ENCODE measurements at places on chromosomes 12 and 14. TPM values are rescaled to one million over a fixed set of nuclear protein-coding genes. Genes with fewer than 3 reads are reported as not detected.

DNA sequence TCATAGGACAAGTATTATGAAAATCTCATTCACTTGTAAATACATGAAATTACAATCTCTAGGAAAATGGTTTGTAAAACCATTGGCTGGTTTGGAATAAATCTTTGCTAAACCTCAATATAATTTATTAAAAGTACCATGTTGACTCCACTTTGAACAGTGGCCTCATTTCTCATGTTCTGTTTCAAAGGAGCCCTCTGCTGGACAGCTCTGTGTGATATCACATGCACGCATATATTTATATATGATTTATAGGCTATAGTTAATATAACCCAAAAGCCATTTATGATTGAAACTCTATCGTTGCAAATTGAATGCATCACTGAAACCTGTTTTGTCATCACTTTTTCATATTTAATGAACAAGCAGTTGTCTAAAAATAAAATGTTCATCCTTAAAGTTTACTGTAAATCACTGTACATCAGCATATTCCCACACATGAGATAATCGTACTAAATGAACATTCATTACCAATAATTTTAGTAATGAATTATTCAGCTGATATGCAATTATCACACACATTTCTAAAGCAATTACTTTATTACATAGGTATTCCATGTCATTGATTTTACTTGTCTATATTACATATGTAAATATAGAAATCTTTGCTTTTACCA lies 493.8 kb downstream of the NPAS3 start:
- no peaks in the 10 kb centered on the region for H3K4me1 ChIP-seq
- H3K27ac ChIP-seq: no peak overlapping the region
- H3K27me3 ChIP-seq: no peaks in the 10 kb centered on the region

PPP1R12A gene
- total RNA-seq: 97.4 TPM

- H3K27ac ChIP-seq: no peak overlapping the region
- peaks cover 7% of the 10 kb centered on the region for H3K36me3 ChIP-seq
- H3K4me3 ChIP-seq: peak overlapping the region; percentile 65
- H3K4me1 ChIP-seq: no peaks in the 10 kb centered on the region
These were observed 78.7 kb downstream of the NEDD1 start for GRCh38 chr12:96985515-96986362.

GRCh38 chr12:55687746-55688145 lies 20.0 kb downstream of the ITGA7 start:
- H3K4me3 ChIP-seq: no peak overlapping the region
- H3K27me3 ChIP-seq: no peaks in the 10 kb centered on the region
- H3K36me3 ChIP-seq: peaks cover 14% of the 10 kb centered on the region
- H3K4me1 ChIP-seq: peaks cover 12% of the 10 kb centered on the region
- no peak for DNase-seq

KRT72 gene
- not detected for total RNA-seq

Data from Calu3 (cell line).